HFF-Myc (cell line): ENCODE measurements at places on chromosomes 1 and 21.
A peak's percentile ranks its signal among the peaks of the same experiment; 100 is the strongest.

DNA sequence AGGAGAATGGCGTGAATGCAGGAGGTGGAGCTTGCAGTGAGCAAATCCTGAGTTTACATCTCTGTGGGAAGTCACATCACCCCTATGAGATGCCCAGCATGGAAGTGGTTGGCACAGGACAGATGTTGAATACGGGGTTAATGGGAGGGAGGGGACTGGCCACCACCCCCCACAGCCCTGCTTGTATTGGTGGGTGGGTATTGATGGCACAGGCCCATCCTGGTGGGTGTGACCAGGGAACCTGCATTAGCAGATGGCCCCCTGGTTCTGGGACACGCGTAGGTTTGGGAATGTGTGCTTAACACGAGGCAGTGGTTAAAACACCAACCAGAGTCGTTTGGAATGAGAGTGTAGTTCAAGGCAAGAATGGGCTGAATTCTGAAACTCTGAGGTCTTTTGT, 117.9 kb downstream of the PRDM2 start:
- no peak for DNase-seq

DNA sequence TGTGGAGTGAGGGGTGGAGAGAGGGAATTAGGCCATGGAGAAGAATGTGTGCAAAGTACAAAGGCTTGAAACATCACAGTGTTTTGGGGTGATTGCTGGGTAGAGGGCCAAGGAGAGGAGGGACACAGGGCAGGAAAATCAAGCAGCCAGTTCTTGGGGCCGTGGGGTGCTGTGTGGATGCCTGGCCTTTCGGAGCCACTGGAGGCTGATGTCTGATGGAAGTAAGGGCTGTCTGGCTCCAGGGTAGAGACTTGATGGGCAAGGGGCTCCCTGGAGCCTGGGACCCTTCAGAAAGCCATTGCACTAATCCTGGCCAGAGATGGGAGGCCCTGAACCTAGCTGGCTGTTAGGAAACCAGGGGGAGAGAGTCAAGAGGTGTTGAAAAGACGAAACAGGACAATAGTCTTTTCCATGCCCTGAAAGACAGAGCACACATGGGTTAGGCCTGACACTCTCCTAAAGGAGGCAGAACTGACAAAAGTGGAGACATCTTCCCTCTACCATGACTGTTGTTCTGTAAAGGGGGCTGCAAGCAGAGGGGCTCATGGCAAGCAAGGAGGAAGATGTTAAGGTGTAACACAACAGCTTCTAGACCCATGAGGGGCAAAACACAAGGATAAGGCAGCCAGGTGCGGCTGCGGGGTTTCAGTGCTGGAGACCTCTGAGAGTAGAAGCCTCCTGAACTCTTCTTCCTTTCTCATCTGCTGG, 21.0 kb downstream of the ATF3 start:
- no peak for DNase-seq

- DNase-seq = no peak
These were observed 83.2 kb upstream of the RHOU start for GRCh38 chr1:228652116-228652515.

DNA sequence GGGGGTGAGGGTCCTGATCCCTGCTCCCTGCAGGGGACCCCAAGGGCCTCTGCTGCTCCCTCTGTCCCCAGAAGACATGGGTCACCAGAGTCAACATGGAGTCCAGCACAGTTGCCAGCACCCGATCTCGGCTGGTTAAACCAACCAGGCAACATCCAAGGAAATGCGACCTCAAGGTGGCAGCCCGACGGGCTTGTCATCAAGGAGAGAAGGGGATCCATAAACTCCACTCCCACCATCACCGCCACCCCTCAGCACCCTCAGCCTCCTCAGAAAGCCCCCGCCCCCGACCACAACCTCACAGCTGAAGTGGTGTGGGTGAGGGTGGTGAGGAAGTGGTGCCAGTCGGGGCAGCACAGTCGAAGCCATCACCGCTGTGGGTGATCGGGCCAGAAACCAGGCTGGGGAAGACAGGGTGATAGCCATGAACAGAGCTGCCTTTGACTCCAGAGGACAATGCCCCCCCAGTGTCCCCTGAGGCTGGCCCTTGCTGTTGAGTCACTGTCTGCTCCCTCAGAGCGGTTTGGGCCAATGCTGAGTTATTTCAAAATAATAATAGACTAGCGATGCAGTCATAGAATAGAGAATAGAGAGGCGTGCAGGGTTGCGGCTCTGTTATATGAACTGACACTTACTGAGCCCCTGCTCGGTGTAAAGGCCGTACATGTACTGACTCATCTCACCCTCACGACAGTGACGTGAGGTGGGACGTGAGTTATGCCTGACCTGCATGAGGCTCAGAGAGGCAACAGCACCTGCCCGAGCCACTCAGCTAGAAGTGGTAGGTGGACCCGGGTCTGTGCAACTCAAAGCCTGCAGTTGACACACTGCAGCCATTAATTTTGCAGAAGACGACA, 88.7 kb upstream of the IFFO2 start:
- no peak for DNase-seq

- peak; percentile 38 for DNase-seq
These were observed 4.1 kb upstream of the TFAP2E start for GRCh38 chr1:35568975-35569395.

GRCh38 chr21:36927719-36928117, 38.8 kb downstream of the HLCS start:
- DNase-seq = peak; percentile 78
